ENCODE measurements at places on chromosomes 7 and 10.

- no peak for DNase-seq
Measured at GRCh38 chr7:10588084-10588483, 385.6 kb upstream of the PHF14 start.

DNA sequence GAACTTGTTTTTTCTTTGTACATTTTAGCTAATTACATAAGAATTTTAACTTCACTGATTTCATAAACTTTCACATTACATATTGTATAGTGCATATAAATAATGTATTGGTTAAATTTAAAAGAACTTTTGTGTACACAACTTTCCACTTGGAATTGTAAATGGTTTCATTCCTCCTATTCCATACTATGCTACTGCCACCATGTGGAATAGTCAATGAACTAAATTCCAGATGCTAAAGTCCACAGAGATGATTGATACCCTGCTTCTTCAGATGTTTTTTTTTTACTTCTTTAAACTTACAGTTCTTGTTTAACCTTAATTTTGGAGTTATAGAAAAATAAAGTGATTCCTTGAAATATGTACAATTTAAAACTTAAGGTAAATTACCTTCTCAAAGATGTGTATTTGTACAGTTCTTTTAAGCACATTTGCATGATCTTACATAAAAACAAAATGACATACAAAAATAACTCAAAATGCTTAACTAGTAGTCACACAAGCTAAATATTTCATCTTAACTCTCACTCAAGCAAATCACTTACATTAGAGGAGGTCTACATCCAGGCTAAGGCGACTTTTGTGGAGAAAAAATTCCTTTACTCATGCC, 247.6 kb upstream of the HGF start:
- DNase-seq, result no peak

DNA sequence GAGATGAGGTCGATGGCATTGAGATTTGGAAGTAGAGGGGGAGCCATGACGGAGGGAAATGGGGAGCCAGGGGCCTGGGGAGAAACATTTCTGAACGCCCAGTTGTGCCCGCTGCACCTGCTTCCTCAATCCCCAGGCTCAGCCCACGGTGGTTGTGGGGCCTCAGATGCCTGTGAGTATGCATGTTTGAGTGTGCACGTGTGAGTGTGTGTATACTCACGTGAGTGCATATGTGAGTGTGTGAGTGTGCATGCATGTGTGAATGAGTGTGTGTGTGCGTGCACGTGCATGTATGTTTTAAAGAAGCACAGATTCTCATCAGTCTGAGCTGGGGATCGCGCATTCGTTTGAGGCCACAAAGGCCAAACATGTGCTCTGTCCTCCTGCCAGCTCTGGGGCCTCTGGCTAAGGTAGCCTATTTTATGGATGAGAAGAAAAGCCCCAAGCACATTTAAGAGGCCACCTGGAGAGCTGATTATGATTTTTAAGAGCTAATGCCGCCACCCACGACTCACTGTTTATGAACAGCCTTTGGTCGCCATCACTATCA, 154.8 kb downstream of the ARHGAP12 start:
- no peak for DNase-seq

GRCh38 chr7:28239823-28240204, 59.2 kb upstream of the JAZF1 start:
- DNase-seq, result no peak

DNA sequence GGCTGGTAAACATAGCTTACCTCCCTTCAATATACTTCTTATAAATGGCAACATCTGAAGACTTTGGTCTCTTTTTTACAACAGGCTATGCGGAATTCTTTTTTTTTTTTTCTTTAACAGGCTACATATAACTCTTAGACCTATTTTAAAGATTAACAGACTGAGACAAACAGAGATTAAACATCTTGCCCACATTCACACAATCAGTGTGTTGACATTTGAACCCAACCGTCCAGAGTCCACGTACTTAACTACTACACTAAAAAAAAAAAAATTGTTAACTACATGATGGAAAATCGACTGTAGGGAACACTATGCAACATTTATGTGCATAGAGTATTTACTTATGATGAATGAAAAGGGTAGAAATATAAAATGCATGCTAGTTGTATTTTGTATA, 298.5 kb downstream of the ELMO1 start:
- no peak for DNase-seq

GRCh38 chr7:81688622-81689411, 81.0 kb downstream of the HGF start:
- no peak for DNase-seq

- DNase-seq, result no peak
Measured at GRCh38 chr7:23001610-23002009, 12.3 kb downstream of the HYCC1 start.

GRCh38 chr7:106482091-106482490, 178.9 kb downstream of the CCDC71L start:
- DNase-seq, result no peak

GRCh38 chr10:1172256-1172984, 116.2 kb downstream of the WDR37 start:
- DNase-seq, result no peak

GRCh38 chr7:78718212-78718611, 735.3 kb downstream of the MAGI2 start:
- no peak for DNase-seq

GRCh38 chr7:84248267-84248666, 53.7 kb upstream of the SEMA3A start:
- DNase-seq, result no peak

DNA sequence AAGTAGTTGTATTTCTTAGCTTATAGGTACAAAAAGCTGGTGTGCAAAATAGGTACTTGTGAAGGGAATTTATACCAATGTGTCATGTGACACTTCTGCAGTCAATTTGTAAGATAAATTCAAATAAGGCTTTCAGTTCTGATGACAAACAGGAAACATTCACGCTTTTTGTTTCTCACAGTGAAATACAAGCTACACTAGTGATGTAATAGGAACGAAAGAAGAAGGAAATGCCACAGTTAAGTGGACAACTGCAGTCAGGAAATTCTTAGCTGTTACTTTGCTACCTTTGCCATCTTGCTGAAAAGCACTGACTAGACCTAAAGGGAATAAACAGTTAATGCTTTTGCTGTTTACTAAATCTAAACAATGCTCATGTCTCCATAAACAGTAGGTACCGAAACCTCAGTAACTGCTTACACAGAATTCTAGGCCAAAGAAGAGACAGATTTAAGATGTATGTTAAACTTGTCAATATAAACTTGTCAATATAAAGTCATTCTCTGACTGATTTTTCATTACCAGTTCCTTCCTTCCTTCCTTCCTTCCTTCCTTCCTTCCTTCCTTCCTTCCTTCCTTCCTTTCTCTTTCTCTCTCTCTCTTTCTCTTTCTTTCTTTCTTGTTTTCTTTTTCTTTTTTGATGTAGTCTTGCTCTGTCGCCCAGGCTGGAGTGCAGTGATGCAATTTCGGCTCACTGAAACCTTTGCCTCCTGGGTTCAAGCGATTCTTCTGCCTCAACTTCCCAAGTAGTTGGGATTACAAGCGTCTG, 10.1 kb downstream of the OTUD1 start:
- DNase-seq, result no peak

- DNase-seq, result no peak
Measured at GRCh38 chr10:393787-394438, 258.7 kb downstream of the ZMYND11 start.

DNA sequence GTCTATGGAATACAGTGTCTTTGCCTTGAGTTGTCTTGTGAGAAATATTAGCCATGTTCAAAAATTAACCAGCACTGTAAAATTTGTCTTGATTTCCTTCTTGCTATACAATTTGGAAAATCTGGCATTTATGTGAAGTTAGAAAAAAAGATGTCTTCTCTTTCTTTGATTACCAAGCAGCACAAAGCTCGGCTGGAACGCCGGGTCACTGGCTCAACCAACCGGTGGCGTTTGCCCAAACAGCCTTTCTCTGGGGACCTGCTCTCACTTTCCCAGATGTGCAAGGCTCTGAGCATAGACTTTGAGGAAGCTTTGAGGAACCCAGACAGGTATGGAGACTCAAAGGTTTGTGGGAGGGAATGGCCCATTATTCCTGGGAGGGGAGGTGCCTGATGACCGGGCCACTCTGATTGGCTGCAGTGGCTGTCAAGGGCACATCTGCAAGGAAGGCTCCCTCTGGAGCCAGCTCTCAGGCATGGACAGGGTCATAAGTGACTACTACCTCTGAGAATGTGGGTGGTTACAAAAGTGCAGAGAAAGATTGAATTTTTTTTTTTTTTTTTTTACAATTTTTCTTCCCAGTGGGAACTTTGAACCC, 5.6 kb downstream of the BTBD16 start:
- DNase-seq, result no peak

DNA sequence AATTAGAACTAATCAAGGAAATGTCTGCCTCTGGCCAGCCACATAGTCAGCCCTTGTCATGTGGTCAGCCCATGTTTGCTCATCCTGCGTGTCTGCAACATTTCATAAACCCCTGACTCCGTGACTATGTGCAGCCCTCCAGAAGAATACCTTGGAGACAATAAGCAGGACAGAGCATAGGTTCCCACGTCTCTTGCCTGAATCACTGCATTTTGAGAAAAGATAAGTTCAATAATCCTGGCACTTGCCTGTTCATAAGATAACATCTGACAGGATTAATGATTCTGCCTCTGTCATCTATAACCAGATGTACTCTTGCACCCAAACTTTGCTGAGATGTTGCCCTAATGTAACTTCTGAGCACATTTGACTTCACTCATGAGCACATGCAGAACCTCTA, 78.4 kb downstream of the AKR1D1 start:
- DNase-seq, result no peak

GRCh38 chr7:77757589-77757988, 40.6 kb downstream of the TMEM60 start:
- DNase-seq, result no peak

DNA sequence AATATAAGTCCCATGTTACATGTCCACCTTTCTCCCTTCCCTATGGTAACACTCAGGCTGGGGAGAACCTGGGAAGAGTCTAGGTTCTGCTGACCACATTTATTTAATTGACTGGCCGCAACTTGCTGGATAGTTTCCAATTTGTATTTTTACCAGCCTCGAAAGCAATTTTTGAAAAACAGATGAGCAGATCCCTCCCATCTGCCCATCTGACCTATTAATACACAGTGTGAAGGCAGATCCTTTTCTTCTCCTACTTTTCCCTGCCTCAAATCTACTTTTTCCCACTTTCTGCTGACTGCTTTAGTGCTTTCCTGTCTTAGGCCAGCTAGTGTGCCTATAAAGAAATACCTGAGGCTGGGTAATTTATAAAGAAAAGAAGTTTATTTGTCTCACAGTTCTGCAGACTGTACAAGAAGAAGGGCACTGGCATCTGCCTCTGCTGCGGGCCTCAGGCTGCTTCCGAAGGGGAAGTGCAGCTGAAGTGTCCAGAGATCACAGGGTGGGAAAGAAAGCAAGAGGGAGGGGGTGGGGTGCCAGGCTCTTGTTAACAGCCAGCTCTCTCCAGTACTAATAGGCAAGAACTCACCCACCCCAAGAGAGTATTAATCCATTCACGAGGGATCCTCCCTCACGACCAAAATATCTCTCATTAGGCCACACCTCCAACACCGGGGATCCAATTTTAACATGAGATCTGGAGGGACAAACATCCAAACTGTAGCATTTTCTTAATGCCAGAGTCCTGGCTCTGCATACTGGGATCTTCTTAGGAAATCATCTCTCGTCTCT, 336.0 kb upstream of the IGFBP3 start:
- no peak for DNase-seq

GRCh38 chr10:60992636-60993035, 48.7 kb upstream of the RHOBTB1 start:
- DNase-seq, result no peak

DNA sequence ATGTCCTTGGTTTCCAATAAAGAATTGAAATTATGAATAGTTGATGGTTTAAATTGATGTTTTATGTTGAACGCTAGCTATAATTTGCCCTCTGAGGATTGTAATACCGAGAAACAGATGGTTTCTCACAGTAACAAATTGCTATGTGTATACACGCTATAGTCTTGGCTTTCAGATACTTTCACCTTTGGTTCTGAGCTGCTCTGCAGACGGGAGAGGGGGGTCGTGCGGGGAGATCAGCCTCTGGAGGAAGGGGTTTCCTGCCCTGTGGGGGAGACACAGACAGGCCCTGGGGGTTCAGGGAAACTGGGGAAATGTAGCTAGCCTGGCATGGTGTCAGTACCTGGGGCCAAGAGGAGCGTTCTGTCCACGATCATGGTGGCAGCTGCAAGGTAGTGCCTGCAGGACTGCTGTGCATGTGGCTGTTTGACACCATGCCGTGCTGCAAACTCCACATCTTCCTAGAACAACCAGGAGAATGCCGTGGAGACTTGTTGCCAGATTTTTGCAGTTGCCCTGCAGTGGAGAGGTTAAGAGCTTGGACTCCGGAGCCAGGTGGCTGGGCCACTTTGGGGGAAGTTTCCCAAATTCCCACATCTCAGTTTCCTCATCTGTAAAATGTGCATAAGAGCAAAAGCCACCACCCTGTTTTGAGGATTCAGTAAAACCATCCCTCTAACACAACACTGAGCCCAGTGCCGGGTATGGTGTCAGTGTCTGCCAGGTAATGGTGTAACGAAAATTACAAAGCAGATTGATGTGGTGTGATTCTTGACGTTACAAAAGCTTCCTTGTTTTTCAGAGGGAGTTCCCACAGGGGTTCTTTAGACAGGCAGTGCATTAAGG, 167.9 kb downstream of the CUX1 start:
- no peak for DNase-seq

DNA sequence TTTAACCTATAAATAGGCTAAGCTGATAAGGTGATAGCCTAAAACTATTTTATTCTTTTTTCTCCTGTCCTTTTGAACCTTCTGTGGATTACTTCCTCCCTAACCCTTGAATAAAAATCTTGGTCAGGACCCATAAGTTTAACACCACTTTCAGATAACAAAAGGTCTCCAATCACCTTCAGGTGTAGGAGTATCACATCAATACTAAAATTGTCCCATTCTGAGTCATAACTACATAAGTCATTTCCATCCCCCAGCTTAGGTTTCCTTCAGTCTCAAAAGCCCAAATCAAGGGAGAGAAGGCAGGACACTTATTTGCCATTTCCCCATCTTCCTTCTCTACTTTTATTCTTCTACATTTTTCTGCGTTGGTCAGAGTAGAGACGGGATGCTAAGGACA, 56.9 kb upstream of the WNT16 start:
- no peak for DNase-seq

DNA sequence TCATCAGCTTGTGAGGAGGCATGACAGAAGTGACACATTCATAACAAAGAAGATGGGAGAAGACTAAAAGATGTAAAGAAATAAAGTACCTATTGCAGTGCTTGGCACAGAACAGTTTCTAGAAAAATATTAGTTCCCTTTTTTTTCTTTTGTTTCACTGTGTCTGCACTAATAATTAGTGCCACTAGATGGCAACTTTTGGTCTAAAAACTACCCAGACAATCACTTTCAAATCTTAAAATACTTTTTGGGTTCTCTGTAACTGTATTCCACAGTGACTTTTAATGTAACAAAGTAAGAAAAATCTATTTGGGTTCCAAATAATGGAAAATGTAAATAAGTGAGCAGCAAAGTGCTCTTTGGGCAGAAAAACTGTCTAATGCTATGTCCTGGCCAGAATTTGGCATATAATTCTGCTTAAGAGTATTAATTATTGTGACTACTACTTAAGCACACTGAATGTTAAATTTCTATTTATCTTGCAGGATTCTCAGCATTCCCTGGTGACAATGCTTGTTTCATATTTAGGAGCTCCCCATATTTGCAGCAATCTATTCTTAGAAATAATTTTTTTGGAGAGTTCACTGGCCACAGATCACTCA, 134.8 kb upstream of the KIF5B start:
- DNase-seq, result no peak

Measured in NCI-H2171 (cell line).